ENCODE measurements at places on chromosomes 16 and 17.
A peak's percentile ranks its signal among the peaks of the same experiment; 100 is the strongest.

DNA sequence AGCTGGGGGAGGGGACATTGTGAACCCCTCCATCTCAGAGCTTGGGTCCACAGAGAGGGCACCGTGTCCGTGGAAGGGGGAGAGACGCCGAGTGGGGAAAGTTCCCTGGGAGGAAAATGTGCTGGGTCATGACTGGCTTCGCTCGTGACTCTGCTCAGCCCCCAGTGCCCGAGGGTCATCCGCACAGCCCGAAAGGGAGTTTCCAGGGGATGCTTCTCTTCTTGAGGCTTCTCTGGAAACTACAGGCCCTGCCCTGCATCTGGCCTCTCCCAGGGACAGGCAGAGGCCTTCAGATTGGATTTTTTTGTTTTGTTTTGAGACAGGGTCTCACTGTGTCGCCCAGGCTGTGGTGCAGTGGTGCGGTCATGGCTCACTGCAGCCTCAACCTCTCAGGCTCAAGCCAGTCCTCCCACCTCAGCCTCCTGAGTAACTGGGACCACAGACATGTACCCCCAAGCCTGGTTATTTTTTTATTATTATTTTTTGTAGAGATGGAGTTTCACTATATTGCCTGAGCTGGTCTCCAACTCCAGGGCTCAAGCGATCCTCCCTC lies 9.8 kb upstream of the GSE1 start:
- no peak for DNase-seq

DNA sequence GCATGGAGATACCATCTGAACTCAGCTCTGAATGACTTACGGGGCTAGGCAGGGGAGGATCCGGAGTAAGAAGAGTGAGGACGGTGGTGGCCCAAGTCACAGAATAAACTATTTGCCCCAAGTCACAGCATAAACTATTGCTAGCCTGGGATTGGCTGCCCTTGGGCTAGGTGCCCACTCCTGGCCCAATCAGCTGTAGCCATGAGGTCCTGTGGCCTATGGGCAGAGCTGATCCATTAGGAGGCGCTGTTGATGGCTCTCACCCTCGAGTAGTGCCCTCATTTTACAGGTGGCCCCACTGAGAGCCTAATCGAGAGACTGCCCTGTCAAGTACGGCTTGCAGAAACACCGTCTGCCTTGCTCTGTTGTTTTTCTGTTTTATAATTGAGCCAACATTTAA lies 62.3 kb upstream of the ZNF423 start:
- DNase-seq, result no peak

- no peak for DNase-seq
Measured at GRCh38 chr17:61660746-61661485, 69.9 kb upstream of the NACA2 start.

GRCh38 chr16:86528061-86528929 lies 18.0 kb downstream of the FOXF1 start:
- DNase-seq, result no peak

DNA sequence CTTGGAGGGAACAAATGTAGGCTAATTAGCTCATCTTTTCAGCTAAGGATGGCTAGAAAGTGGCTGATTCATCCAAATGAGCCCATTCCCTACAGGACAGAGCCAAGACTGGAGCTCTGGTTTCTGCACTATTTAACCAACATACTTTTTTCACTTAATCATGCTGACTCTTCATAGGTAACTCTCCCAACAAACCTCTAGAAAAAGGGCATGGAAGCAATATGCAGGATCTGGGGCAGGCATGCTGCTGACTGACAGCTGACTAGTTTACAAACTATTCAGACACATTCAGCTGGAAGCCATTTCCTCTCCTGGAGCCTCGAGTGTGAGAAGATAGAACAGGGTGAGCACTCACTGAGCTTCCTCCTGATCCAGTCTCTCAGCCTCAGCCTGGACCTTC lies 6.2 kb downstream of the BECN1 start:
- peak; percentile 55 for DNase-seq

DNA sequence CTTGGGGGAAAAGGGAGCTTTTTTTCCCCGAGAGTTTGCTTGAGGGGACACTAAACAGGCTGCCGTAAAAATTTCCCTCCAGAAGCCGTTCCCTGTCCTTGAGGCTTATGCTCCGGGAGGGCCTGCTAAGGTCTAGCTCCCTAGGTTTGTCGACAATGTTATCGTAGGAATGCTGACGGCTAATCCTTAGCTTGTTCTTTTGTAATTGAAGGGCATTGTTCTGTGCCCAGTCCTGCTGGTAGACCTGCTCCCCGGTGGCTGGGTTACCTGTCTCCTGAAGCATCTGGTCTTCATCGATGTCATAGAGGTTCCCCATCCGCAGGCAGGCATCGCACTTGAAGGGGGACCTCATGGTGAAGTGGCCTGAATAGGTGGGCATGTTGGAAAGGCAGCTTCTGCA lies 418.7 kb downstream of the GRIN2A start:
- no peak for DNase-seq

DNA sequence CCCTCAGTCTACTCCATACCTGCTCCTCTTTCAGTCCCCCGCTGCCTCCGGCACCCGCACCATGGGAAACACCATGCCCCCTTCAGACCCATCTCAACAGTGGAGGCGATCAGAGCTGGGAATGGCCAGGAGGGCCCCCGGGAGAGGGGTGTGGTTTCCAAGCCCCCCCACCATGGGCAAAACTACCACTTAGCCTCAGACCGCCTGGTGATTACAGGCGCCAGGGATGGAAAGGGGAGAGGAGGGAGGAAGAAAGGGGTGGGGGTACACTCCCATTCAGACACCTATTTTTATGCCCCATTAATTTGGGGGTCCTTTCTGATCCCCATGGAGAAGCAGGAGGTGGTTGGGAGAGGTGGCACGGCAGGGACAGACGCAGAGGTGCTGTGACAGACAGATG lies at the start of gene C17orf114:
Gene C17orf114, minus strand, starts transcription at position 101 of the 400 bp plus-strand sequence.
- DNase-seq, result no peak

DNA sequence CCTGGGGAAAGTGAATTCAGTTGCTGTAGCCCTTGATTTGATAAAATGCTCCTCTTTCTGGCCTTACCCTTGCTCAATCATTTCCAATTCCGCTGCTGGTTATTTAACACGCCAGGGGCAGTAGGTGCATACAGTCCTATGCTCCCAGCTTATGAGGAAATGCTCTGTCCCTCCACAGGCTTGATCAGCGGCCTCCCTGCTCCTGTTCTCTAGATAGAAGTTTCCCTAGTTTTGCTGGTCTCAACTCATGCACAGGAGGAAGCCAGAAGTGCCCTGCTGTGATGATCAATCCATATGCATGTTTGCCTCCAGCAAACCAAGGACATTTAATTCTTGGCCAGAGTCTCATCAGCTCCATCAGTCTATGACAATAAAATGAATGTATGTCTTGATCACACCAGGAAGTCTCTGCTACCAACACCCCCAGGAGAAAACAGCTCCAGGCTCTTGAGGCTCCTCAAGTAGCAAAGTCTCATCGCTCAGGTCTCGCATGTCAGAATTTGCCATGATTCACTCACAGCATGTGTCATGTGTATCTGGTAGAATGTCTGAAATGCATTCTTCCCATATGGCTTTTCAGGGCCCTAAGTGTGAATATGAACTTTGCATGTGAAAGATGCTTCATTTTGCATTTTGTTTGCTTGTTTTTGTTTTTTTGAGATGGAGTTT lies 208.9 kb downstream of the CDH13 start:
- no peak for DNase-seq

DNA sequence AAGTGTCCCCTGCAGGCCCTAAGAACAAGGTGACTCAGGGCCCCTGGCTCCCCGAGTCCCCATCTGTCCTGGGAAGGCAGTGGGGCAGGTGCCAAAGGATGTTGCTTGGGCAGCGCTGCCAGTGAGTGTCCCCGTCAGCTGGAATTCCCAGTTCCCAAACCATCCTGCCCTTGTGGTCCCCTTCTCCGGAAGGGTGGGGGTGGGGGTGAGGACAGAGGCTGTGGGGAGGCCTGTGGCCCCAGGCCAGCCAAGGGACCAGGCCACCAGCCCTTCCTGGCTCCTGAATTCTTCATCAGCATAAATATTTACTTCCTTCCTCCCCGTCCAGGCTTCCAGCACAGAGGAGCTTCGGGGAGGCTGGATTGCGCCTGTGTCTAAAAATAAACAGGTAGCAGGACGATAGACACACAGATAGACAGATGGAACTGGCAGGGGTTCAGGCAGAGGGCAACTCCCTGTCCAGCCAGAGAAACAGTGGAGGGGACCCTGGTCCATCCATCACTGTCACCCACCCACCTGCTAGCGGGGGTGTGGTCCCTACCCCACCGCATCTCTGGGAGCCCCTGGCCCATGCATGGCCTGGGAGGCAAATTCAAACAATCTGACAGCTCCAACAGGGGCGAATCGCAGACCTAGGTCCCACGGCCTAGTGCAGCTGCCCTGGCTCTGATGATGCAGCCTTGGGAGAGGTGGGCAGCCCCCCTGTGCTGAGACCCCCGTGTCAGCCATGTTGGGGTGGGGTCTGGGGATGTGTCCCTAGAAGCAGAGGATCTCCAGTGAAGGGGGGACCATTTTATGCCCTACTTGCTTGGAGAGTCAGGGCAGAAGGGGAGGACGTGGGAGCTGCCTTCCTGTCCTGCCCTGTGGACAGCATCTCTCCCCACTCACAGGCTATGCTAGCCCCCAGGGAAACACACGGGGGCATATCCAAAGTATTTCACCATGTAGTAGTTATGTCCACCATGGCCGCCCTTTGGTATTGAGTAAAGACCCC lies 13.2 kb downstream of the GLIS2 start:
- DNase-seq, result no peak

DNA sequence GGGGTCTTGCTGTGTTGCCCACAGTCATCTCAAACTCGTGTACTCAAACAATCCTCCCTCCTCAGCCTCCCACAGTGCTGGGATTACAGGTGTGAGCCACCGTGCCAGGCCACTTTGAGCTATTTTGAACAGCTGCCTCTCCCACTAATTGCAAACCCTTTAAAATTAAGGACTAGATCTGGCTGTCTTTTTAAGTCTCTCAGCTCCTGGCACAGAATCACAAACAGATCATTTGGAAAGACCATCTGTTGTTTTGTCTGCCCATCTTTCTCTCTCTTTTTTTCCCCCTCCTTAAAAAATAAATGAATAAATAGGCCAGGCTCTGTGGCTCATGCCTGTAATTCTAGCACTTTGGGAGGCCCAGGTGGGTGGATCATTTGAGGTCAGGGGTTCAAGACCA lies 10.9 kb upstream of the STAT3 start:
- DNase-seq, result no peak

DNA sequence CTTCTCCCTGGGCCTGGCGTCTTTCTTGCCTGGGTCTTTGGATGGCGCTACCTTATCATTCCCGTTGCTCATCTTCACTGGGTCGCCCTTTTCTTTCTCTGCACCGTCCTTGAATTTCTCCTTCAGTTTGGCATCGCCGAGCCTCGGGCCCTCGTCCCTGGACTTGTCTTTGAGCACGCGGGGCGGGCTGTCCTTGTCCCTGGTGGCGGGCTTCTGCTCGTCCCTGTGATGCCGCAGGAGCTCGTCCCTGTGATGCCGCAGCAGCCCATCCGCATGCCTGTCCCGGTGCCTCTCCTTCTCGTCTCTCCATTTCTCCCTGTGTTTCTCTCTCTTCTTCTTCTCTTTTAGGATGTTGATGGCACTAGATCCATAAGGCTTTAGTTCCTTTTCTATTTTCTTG lies 64.3 kb downstream of the ZNF778 start:
- no peak for DNase-seq

All from AG10803 (cell line).